ENCODE measurements at places on chromosomes 2 and 18. TPM values are rescaled to one million over a fixed set of nuclear protein-coding genes. Genes with fewer than 3 reads are reported as not detected.

Gene TM4SF20
- total RNA-seq = not detected

Gene TMEM163
- total RNA-seq = 0.72 TPM

- no peak for DNase-seq
Observed at GRCh38 chr2:10514743-10515142, 66.6 kb upstream of the ODC1 start.

Gene UPP2
- total RNA-seq = not detected

Gene C2orf81
- total RNA-seq = 1.0 TPM

DNA sequence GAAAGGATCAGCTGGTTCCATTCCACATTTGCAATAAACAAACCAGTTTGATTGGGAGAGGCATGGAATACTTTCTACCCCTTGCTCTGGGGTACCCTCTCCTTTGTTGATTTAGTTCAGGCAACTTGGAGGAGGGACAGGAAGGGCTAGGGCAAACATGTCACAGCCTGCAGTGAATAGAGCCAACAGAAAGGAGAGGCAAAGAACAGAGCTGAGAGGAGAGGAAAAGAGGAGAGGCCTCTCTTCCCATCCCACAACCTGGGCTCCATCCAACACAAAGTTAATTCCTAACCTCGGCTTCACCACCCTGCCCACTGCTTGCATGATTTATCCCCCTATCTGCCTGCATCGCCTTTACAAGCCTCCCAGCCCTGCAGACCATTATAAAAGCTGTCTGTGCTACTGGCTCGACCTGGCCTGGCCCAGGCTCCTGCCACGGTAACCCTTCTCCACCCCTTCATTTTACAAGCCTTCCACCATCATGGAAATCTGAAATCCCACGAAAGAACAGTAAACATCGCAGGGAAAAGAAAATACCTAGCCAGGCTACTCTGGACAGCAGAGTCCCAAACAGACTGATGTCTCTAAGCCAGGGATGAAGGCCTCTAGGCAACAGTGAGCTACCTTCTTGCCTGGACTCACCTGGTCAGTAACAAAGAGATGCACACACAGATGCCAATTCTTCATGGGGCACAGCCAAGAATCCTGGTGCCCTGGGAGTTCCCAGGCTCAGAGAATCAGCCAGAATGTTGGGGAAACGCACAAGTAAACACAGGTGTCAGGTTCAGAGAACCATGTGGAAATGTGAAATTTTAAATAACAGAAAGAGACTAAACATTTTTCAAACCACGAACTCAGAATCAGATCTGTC is 43.6 kb downstream of the NHEJ1 start:
- DNase-seq = no peak

GRCh38 chr2:136238286-136239078 is 120.5 kb upstream of the CXCR4 start:
- peak; percentile 77 for DNase-seq

Gene MRO
- 0.21 TPM for total RNA-seq

- no peak for DNase-seq
Observed at GRCh38 chr2:136129601-136130000, 11.7 kb upstream of the CXCR4 start.

Gene DSC2
- 54.9 TPM for total RNA-seq
